ENCODE measurements at places on chromosomes 2 and 18.

DNA sequence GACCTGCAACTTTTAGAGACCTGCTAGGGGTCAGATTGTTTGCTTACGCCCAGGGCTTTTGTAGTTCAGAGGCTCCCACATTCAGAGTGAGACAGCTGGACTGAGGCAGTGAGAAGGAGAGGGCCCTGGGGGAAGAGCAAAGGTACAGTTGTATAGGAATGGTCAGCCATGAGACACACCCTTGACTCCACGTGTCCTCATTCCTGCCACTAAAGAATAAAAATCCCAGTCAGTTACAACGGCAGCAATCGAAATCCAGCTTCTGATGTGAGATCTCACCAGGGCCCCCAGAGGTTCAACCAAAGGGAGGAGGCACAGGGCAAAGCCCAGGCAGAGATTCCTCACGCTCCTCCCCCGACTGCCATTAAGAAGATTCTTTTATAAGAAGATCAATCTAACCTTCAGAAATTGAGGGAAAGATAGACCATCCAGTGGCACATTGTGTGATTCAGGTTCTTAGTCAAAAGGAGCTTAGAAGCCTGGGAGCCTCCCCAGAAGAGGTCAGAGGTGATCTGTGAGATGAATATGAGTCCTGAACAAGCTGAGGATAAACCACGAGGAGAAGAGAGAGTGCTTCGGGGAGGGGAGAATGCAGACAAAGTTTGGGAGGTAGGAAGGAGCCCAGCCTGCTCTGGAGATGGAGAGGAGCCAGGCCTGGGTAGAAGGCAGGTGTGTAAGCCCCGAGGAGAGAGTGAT is 317.0 kb downstream of the CYP26B1 start:
- no peak for DNase-seq

DNA sequence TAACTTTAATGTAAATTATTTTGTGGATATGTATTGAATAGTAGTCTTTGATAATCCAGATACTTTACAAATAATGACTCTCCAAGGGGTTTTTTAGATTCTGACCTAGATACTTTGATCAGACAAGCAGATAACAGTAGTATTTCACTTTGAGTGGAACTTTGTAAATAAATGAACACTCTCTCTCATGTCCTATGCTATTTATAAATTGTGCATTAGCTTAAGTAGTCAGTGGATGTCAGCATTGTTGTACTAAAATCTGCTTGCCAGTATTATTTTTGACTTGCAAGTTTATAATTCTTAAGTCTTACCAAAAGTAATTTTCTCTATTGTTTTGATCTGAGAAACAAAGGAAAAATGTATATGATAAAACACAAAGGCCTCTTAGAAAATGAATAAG is 1113.1 kb upstream of the NRXN1 start:
- no peak for DNase-seq

DNA sequence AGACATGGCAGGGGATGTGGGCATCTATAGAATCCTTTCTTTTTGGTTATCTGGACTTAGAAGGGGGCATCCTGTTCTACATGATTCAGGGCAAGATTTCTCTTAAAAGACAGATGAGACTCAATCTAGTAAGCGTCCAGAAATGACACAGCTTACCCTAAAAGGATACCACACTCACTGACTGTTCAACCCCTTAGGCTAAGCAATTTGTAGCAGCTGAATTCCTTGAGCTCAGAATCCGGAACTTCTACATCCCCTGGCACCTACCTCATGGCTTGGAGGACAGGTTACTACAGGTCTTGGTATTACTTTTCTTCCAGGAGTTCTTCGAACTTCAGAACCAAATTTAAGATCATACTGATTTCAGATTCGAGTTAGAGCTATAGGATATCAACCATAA is 138.4 kb downstream of the LAMA3 start:
- DNase-seq: no peak

DNA sequence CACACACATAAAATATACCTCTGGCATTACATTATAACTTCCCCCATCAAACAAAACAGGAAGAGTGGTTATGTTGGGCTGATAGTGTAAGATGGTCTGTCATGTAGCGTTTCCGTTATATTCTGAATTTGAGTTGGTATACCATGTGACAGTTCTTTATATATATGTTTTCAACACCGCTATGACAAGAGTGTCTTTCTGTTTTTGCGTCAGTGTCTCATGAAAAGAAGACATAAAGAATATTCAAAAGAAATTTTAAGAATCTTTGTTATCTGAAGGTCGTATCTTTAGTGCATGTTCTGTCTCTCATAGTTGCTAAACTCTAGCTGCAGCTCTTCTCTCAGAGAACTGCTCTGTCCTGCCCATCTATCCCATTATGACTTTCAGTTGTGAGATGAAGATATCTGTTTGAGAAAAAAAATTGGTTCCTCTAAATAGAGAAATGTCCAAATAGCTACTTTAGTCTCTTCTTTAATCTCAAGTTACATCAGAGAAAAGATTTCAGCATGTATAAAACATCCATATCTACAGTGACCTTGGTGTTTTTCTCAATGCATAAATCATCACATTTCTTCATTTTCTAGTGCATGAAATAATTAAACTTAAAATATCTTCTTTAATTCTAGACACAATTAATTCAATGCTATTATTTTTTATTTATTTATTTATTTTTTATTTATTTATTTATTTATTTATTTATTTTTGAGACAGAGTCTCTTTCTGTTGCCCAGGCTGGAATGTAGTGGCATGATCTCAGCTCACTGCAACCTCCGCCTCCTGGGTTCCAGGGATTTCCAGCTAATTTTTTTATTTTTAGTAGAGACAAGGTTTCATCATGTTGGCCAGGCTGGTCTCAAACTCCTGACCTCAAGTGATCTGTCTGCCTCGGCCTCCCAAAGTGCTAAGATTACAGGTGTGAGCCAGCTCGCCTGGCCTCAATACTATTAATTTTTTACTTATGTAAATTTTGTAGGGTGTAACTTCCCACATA is 24.3 kb upstream of the PSME4 start:
- no peak for DNase-seq

- no peak for DNase-seq
Measured at GRCh38 chr2:3490191-3491170, 28.9 kb downstream of the ADI1 start.

DNA sequence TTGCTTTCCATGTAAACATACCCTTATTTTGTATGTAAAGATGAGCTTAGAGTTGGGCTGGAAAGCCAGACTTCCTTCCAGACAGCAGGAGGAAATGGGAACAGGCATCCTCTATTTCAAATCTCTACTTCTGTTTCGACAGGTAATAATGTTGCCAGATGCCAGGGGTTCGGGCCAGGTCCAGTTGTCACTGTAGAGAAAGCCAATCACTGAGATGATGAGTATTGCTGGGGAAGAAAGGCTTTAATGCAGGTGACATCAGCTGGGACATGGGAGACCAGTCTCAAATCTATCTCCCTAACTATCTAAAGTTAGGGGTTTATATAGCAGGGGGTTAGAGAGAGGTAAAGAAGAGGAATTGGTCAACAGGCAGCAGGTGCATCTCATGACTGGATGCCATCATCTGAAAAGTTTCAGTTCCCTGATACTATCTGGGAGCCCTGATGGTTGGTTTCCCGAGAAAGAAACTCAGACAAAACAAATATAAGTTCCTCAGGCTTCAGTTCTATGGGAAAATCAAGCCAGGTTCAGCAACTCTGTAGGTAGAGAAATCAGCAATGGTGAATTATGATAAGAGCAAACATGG is 9.3 kb upstream of the MTCL1 start:
- DNase-seq: no peak

- DNase-seq: no peak
Measured at GRCh38 chr2:198558176-198558575, 753.8 kb downstream of the PLCL1 start.

GRCh38 chr2:157606534-157606933 is 22.1 kb downstream of the ACVR1C start:
- DNase-seq: no peak

- no peak for DNase-seq
Measured at GRCh38 chr2:88067189-88067588, 436 bp upstream of the SMYD1 start.

GRCh38 chr18:44096016-44096415 is 584.7 kb upstream of the SETBP1 start:
- no peak for DNase-seq

- no peak for DNase-seq
Measured at GRCh38 chr2:230731512-230731911, 18.9 kb downstream of the CAB39 start.

GRCh38 chr2:28411166-28411755 is 18.6 kb downstream of the FOSL2 start:
- DNase-seq: no peak

- DNase-seq: peak; percentile 18
Measured at GRCh38 chr2:85430752-85431569, 12.4 kb downstream of the SH2D6 start.

DNA sequence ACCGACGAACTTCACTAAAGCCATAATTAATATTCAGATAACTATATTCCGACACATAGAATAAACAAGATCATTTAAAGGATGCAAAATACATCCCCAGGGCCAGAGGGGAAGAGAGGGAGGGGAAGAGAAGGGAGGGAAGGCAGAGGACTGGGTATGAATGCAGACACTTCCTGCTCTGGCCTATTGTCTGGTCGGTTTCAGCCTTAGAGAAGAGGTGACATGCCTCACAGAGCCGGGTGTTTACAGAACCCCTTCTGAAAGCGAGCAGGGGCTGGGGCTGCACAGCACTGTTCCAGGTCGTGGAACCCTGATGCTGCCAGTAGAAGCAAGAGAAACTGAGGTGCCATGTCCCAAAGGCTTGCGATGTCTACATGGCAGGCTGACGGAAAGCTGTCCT is 31.0 kb downstream of the CELF4 start:
- DNase-seq: no peak

- DNase-seq: no peak
Measured at GRCh38 chr2:75202359-75202758, 3.0 kb upstream of the TACR1 start.

- DNase-seq: no peak
Measured at GRCh38 chr2:143426296-143426695, 297.1 kb downstream of the ARHGAP15 start.

- no peak for DNase-seq
Measured at GRCh38 chr2:62939735-62940491, 110.7 kb upstream of the OTX1 start.

DNA sequence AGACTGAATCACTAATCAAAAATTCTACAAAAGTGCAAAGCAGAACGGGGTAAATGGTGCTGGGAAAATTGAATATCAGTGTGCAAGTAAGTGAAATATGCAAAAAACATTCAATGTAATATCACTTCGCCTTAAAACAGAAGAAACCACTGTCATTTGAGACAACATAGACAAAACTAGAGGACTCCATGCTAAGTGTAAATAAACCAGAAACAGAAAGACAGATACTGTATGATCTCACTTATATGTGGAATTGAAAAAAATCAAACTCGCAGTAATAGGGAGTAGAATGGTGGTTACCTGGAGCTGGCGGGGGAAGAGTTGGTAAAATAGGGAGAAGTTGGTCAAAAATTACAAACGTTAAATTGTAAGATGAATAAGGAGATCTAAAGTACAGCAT is 1420.0 kb upstream of the CDH2 start:
- no peak for DNase-seq

DNA sequence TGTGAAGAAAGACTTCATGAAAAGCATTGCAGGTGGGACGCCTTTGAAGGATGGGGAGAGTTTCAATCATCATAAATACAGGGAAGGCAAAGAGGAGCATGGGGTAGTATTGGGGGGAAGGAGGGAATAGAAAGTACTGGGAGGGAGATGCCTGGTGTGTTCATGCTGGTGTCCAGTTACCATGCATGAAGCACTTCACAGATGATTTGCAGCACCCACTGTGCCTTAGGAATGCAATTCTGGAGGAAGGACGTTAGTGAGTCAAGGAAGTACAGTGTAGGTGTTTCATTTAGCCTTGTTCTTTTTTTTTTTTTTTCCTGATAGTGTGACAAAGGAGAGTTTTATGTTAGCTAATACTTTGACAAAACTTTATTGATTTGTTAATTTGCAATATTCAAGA is 36.8 kb downstream of the ADAM23 start:
- no peak for DNase-seq

GRCh38 chr2:122033778-122034177 is 278.3 kb downstream of the TSN start:
- no peak for DNase-seq

DNA sequence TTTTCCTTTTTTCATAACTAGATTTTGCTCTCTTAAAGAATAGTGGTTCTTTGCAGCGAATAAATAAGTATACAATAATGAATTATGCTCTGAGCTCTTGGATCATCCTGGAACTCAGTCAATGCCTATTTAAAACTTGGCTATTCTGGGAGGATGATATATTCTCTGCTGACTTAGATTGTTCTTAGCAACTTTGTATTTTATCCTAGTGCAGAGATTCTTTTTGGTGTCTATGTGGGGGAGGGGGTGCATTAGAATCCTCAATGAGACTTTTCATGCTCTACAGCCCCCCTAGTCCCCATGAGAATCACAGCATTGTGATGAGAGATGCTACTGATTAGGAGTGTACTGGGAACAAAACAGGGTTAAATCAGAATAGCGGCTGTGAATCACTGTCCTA is 8.8 kb upstream of the FAM98A start:
- no peak for DNase-seq

- DNase-seq: no peak
Measured at GRCh38 chr2:189440644-189440946, 679 bp upstream of the WDR75 start.

DNA sequence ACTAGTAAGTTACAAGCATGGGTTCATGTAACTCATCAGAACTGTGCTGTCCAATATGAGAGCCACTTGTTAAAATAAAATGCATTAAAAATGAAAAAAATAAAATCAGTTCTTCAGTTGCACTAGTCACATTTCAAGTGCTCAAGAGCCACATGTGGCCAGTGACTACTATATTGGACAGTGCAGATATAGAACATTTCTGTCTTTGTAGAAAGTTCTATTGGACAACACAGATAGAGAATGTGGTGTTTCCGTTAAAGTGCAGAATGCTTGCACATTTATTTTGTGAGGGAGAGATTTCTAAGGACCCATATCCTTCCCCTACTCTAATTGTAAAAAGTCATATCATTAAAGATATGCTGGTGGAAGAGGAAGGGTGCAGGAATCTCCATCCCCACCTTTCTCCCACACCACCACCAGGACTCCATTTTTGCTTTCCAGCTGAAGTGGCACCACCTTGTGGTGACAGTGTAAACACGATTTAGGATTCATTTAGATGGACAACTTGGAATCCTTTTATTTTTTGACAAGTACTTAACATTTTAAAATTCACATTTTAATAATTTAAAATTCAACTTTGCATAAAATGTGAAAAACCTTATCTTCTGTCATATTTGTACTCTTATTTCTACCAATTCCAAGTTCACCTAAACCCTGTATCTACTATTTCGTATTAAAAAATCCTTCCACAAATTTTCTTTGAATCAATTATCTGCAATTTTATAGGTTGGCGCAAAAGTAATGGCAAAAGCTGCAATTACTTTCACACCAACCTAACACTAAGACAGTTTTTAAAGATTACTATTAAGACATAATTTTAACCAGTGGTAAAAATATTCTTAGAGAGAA is 9.4 kb upstream of the CD302 start:
- DNase-seq: no peak

DNA sequence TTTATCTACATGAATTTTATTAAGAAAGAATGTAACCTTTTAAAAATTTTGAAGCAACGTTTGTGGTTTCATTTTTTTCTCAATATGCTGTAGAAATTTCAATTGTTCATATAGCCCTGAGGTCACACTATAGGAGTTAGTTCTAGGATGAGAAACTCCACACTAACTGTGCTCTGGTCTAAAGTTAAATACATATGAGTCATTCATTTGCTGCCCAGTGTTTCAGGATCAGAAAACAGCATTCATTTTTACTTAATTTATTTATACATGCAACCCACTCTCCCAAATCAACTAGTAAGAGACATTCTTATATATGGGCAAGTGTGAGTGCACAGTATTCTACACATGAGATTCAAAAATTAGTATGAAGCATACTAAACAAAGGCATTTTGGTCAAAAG is 137.9 kb downstream of the DOCK10 start:
- no peak for DNase-seq
